Chondrocyte (in vitro differentiated cells): ENCODE measurements at places on chromosomes 5 and 9.

DNA sequence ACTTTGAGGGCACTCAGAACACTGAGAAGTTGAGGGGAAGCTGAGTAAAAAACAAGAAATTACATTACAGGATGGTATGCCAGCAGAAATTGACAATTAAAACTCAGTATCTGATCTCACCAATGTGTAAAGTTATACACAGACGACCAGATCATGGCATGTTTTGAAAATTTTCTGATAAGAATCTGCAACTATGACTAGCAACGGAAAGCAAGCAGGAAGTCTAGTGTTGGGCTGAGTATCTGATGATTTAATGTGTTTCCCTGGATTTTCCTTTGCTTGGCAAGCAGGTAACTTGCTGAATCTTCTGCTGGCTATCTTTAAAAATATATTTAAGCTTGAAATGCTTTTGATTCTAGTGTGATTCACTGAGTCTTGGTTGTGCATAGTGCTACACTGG, 5.2 kb upstream of the GCNT4 start:
- no peak for DNase-seq

- no peak for DNase-seq
Observed at GRCh38 chr5:104018299-104018698, 455.7 kb upstream of the NUDT12 start.

DNA sequence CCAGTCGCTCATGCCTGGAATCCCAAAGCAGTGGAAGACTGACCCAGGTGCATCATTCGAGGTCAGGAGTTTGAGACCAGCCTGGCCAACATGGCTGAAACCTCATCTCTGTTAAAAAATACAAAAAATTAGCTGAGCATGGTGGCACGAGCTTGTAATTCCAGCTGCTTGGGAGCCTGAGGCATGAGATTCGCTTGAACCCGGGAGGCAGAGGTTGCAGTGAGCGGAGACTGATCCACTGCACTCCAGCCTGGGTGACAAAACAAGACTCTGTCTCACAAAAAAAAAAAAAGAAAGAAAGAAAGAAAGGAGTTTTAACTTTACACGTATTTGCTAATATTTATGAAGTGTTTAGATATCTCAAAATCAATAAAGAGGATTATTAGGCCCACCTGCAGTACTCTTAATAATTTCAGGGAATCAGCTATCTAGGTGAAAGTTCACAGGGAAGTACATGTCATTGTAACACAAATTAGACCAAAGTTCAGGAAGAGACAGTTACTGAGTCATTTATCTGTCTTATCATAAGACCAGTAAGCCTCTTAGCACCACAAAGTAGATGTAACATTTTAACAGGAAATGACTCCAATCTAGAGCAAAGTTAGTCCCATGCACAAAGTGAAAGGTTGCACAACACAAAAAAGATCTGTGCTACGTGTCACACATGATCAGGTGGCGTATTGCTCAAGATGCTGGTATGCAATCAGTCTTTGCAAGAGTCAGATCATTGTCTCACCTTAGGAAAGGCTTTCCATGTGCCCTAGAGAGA, 34.1 kb upstream of the PLIN2 start:
- DNase-seq = no peak

- DNase-seq = no peak
Observed at GRCh38 chr9:96441798-96442445, 8.0 kb upstream of the HABP4 start.

DNA sequence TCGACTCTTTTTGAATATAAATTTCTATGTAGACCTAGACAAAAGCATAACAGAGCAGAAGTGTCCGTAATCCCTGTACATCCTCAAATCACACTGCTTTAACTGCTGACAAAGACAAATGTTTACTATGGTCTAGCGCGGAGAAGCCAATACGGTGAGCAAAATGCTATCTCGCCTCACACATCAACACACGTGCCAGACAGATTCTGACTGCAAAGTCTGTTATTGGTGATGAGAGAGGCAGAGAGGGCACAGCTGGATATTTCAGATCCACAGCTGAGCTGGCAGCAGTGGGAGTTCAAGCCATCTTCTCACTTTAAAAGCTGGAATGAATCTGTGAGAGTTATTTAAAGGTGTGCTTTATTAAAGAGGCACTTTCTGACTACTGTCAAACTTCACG, 124.3 kb downstream of the ARL15 start:
- no peak for DNase-seq

GRCh38 chr5:107639990-107640389, 30.7 kb downstream of the EFNA5 start:
- no peak for DNase-seq

DNA sequence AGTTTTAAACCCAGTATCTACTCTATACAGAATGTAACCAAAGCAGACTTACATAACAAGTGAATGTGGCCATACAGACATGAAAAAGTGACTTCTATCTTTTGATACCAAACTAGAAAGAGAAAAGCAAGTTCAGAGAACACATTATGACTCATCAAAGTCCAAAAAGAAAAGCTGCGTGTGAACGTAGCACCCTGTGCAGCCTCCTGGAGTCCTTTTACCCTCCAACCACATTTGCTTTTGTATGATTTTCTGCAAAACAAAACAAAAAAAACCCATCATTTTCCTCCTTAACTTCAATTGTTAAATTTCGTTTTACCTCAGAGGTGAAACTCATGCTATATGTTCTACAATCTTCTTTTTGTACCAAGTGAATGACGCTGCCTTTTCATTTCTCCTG, 2.8 kb upstream of the SMARCA2 start:
- DNase-seq = no peak

DNA sequence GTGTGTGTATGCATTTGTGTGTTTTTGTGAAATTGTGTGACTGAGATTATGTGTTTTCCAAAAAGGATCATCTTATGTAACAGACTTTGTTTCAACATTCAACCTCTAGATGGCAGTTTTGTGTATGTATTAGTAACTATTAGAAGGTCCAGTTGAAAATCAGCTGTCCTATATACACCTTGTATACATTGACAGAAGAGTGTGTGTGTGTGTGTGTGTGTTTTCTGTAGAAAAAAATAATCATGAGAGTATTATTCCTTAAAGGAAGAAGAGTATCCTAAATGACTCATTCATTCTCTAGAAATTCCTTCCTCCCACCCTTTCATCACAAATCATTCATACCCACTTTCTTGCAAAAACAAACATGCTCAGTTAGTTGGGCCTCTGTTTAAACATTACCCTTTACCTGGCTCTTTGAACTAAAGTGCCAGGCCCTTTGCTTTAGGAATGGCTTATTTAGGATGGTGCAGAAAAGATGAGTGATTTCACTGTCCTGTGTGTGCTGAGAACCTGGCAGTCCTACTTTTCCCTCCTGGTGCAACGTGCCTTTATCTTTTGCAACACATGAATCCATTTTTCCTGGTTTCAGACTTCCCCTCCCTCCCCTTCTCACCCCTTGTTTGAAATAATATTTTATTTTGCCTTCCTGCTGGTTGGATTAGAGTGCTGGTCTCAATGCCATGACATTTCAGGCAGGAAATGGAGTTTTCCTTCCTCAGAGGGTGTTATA, 152.2 kb downstream of the ARHGAP26 start:
- DNase-seq = no peak

GRCh38 chr5:74296685-74297408, 343.7 kb downstream of the ENC1 start:
- DNase-seq = no peak

GRCh38 chr5:135881244-135881643, 14.4 kb downstream of the IL9 start:
- no peak for DNase-seq

GRCh38 chr9:18604767-18605730, 131.1 kb downstream of the ADAMTSL1 start:
- no peak for DNase-seq

DNA sequence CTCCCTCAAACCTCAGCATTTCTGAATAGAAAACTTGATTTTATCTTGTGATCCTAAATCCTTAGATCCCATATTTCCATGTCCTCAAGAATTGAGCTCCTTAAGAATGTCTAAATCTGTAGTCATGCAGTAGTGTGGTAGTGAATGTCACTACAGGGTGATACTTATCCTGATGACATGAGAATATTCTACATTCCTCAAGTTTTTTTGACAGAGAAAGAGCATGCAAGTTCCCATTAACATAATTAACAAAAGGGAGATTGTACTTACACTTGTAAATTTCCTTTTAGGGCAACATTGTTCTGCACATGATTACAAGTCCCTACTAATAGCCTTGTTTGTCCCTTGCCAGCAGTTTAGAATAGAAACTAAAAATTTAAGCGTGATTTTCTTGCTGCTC, 352.3 kb downstream of the PTPRD start:
- no peak for DNase-seq

DNA sequence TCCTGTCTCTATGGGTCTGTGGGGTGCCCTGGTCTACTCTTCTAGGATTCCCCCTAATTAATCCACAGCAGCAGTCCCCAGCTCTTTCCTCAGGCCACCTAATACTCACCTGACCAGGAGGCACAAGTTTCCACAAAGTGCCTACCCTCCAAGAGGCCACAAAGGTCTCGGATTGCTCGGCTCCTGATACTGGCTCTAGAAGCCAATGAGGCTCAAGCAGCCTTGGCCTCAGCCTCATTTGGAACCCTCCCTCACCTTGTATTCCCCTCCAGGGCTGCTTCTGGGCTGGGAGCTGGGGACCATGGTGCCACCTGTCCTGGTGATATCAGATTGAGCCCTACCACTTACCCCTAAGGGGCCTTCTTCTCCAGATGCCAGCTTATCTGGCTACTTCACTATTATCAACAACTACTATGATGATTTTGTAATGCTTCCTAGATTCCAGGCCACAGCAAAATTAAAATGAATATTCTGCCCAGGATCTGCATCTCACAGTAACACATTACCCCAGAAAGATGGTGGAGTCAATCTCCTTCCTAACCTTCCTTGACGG, 103.7 kb upstream of the SPOCK1 start:
- DNase-seq = no peak

- DNase-seq = no peak
Observed at GRCh38 chr9:120776788-120777187, 16.4 kb downstream of the FBXW2 start.

GRCh38 chr5:132019337-132019736, 7.9 kb upstream of the ACSL6 start:
- no peak for DNase-seq

DNA sequence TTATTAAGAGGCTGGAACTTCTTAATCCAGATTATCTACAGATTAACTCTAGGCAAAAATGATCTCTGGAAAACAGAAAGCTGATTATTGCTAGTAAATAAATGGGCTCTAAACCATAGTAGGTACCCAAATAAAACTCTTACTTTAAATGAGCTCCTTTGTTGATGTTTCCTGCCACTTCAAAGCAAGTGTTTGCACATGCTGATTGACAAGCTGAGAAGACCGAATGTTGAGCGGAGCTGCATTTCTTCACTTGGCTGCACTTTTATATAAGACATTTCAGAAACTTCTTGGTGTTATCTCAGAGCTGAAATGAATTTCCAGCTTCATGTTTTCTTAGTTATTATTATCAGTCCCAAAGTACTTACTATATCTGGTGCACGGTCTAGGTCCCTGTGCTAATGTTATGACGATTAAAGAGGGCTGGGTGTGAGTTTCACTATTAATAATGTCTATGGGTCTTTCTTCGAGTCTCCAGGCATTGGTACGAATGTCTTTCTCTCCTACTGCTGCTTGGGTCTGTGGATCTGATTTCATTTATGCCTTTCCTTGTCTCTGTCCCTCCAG, 58.6 kb upstream of the CTXN3 start:
- DNase-seq = no peak

- no peak for DNase-seq
Observed at GRCh38 chr5:61263072-61263471, 69.0 kb upstream of the ZSWIM6 start.

- DNase-seq = no peak
Observed at GRCh38 chr5:116415182-116415581, 159.4 kb downstream of the SEMA6A start.

GRCh38 chr5:96881511-96882115, 5.3 kb downstream of the ERAP2 start:
- no peak for DNase-seq

DNA sequence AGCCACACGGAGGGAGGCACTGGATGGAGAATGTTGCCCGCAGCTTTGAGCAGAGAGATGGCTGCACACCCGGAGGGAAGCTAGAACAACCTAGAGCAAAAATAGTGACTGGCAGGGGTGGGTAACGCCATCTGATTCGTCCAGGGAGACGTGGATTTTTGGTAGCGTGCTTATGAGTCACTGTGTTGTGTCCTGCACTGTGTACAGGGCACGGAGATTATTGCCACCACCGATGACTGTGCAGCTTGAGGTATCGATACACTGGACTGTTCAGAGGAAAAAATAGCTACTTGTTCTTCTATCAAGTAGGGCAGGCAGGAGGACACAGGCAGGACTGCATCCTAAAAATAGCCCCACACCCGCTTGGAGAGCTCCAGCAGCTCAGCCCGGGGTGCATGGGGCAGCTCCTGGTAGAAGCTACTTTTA, 6.0 kb downstream of the UBE2QL1 start:
- no peak for DNase-seq

GRCh38 chr5:72021651-72022357, 85.5 kb upstream of the MAP1B start:
- DNase-seq = no peak

DNA sequence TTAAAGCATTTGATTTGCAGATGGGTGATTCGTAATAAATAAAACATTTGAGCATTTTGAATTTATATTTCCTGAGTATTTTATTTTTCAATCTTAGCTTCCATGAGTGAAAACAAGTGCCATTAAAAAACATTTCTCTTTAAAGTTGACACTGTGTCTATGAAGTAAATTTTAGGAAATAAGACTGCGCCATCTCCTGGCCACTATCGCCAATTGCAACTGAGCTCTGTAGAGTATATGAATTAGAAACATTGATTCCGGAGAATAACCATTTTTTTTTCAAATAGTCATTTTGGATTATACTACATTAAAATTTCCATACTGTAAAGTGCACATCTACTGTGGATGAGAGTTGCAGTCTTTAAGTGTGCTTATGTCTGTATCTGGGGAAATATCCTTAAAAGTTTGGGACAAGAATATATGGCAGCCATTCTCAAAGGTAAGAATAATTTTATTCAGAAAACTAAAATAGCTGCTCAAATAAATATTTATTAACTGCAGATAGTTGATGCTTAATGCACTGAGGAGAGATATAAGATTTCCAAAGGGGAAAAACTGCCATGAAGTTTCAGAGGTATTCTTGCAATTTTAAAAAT, 5.9 kb downstream of the DMRTA1 start:
- DNase-seq = no peak

GRCh38 chr9:114719290-114719689, 37.3 kb upstream of the TEX48 start:
- DNase-seq = no peak

GRCh38 chr5:88872971-88873370, 10.0 kb downstream of the MEF2C start:
- no peak for DNase-seq

- DNase-seq = no peak
Observed at GRCh38 chr5:100855295-100855694, 47.8 kb downstream of the ST8SIA4 start.
